Sciatic nerve (tissue), 2 donors: ENCODE measurements at places on chromosomes 16 and 17. TPM values are rescaled to one million over a fixed set of nuclear protein-coding genes. Genes with fewer than 3 reads are reported as not detected.

The HEXIM1 gene
- 39.1 TPM for total RNA-seq

The DPEP1 gene
- not detected for total RNA-seq

The KRTAP9-4 gene
- not detected for total RNA-seq

DNA sequence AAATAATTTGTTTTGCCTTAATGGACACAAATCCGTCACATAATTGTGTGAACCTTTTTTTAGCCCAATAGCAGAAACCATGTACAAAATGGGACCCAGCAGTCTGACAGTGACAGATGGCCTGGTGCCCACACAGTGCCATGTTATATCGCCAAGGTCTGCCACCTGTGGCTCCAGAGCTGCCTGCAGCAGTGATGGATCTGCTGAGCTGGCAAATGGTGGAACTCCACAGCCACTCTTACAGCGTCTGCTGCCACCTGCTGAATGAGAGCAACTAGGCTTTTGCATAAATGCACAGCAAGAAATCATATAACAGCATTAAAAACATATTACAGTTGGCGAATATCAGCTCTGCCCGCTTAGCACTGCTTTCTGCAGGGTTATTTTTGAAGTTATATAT lies 59.4 kb downstream of the NUP93 start:
- DNase-seq, result no peak

DNA sequence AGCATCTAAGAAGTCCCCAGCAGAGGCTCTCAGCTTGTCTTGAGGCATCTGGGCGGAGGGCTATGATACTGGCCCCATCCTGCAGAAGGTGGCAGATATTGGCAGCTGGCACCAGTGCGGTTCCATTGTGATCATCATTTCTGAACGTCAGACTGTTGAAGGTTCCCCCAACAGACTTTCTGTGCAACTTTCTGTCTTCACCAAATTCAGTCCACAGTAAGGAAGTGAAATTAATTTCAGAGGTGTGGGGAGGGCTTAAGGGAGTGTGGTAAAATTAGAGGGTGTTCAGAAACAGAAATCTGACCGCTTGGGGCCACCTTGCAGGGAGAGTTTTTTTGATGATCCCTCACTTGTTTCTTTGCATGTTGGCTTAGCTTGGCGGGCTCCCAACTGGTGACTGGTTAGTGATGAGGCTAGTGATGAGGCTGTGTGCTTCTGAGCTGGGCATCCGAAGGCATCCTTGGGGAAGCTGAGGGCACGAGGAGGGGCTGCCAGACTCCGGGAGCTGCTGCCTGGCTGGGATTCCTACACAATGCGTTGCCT lies at the start of gene CIITA:
TSS of gene CIITA (plus strand) at position 404 of the 543 bp plus-strand sequence. CDS start at position 533, 129 bp downstream.
- peak; percentile 85 for DNase-seq

DNA sequence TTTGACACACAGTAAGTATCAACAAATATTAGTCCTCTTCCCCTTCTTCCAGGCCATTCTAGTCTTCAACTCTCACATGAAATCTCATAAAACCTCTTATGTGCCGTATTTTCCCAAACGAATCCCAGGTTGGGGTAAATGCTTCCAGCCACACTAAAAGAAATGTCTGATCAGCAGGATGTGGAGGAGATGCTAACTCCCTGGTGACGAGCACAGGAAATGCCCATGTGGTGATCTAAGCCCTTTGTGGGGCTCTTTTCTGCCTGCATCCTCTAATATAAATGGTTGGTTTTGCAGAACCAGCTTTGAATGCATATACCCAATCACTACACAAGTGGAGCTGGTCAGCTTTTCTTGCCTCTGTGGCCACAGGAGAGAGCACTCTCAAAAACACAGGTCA lies 498.2 kb upstream of the ERCC4 start:
- DNase-seq, result no peak

DNA sequence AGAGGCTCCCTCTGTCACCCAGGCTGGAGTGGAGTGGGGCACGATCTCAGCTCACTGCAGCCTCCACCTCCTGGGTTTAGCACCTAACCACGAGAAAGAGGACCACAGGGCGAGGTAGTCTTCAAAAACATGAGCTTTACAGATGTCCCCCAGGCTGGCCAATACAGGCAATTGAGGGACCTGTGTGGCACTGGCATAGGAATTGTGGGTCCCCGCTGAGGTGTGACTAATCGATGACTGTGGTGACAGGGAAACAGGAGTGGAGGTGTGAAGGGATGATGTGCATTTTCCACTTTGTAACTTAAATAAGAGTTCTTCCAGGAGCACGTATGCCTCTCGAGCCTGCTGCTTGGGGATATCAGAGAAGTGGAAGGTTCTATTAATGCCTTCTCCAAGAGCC lies 12.6 kb upstream of the ARHGAP17 start:
- DNase-seq, result no peak

DNA sequence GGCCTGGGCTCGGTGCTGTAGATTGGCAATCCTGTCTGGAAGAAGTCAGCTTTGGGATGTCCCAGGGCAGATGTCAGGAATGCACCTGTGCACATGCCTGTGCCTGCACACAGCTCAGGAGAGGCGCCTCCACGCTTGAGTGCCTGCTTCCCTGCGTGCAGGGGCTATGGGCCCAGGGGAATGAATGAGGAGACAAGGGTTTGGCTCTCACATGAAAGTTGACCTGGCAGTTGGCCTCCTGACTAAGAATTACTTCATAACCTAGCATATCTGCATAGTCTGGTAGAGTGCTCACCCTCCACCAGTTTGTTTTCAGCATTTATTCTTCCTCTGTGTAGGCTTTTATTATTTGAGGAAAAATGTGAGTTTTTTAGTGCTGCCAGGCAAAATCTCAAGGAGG lies 50.0 kb downstream of the PLD6 start:
- no peak for DNase-seq

DNA sequence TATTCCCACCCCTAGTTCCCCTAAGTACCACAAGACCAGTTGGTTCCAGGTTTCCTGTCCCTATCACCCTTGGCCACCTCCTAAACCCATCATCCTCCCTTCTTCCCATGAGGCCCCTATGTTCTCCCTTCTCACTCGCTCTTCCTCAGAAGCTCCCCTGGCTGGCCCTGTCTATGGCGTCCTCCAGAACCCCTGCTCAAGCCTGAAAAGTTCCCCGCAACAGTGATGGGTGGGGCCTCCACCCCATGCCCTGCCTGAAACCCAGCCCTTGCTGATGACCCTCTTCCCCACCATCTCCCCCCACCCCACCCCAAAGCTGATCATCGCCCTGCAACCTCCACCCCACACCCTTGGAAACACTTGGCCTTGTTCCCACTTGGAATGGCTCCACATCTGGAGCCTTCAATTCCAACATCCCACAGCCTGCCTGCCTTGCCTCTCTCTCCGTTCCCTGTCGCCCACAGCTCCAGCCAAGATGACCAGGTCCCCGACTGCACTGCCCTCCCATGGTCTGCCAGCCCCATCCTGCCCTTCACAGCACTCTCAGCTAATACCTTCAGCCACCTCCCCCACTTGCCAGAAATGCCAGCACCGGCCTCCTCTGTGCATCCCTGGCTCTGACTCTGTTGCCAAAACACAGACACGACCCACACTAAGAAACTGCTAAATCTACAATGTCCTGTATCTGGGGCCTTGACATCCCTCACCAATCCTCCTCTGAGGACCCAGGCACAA lies 10.5 kb downstream of the OSBPL7 start:
- DNase-seq, result peak; percentile 55

DNA sequence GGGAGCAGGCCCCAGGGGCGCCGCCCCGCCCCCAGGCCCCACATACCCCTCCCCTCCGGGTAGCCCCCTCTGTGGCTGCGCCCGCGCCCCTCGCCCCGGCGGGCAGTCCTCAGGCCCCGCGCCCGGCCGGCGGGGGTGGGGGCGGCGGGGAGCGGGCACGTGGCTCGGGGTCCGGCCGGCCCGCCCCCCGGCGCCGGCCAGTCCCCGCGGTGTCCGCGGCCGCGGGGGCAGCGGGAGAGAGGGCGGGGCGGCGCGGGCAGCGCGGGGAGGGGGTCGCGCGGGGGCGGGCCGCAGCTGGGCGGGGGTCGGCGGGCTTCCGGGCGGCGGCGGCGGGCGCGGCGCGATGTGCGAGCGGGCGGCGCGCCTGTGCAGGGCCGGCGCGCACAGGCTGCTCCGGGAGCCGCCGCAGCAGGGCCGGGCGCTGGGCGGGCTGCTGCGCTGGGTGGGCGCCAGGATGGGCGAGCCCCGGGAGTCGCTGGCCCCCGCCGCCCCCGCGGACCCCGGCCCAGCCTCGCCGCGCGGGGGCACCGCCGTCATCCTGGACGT lies 335 bp downstream of the NECAB2 start:
- DNase-seq, result no peak

DNA sequence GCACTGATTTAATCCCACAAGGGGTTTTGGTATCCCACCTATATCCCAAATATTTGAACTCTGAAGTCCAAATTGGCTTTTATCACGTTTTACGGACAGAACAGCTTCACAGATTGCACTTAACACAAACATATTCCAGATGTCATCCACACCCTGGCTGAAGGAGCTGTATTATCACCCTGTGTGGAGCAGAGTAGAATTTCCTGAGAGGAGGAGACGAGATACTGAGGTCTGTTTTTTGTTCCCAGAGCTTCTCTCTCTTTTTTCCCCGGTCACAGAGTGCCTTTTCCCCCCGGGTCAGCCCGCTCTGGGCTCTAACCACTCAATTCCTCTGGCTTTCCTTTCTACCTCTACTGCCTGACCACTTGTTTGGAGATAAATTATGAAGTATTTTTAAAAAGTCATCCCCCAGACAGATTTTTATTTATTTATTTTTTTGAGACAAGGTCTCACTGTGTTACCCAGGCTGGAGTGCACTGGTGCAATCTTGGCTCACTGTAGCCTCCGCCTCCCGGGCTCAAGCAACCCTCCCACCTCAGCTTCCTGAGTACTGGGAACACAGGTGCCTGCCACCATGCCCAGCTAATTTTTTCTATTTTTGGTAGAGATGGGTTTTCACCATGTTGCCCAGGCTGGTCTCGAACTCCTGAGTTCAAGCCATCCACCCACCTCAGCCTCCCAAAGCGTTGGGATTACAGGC lies 30.7 kb downstream of the DNAH2 start:
- no peak for DNase-seq

DNA sequence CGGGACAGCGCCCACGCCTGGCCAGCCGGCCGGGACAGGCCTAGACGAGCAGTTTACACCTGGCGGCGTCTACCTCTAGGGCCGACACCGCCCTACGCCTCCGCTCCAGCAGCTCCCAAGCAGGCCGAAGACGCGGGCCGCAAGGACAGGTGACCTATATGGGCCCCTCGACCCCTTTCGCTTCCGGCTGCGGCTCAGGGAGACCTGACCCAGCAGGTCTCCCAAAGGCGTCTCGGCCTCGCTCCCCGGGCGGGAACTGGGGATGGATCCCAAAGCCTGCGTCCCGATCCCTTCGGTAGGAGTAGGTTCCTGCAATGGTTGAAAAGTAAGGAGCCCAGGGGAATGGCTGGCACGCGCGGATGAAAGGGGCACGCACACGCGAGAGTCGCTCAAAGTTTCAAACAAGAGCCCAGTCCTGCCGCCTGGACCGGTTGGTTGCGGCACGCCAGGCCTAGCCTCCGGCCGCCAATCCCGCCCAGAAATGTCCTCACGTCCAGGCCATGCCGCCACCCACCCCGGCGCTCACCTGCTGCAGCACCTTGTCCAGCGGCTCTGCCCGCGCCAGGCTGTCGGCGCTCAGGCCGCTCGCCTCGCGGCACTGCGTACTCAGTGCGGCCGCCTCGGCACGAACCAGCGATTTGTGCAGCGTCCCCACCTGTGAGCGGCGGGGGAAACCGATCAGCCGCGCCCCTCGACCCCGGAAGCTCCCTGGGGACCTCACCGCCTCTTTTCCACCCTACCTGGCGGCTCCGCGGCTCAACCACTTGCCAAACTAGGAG lies 630 bp downstream of the ESRP2 start:
- DNase-seq, result no peak

DNA sequence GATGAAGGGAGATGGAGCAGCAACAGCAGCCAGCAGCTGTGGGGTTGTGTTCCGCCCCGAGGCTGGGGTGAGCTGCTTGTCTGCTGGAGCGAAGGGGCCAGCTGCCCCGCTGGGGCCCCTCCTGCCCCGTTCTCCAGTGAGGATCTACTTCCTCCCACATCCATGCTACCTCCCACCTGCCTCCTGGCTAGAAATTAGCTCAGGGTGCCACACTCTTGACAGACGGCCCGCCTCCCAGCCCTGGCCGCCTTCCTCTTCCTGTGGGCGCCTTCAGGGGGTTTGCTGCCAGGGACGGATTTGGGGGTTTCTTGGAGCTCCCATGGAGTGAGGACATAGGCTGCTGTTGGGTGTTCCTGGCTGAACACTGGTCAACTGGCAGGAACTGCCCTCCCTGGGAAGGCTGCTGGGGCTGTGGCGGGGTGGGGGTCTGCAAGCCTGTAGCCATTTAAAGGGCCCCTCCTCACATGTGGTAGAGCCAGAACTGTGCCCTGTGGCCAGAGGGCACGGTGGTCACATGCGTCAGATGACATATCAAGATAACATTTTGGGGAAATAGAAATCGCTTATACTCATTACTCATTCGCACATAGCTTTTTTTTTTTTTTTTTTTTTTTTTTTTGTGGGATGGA lies 13.1 kb downstream of the TBC1D24 start:
- no peak for DNase-seq

GRCh38 chr17:42163113-42163512 lies 8.3 kb upstream of the RAB5C start:
- DNase-seq, result no peak

DNA sequence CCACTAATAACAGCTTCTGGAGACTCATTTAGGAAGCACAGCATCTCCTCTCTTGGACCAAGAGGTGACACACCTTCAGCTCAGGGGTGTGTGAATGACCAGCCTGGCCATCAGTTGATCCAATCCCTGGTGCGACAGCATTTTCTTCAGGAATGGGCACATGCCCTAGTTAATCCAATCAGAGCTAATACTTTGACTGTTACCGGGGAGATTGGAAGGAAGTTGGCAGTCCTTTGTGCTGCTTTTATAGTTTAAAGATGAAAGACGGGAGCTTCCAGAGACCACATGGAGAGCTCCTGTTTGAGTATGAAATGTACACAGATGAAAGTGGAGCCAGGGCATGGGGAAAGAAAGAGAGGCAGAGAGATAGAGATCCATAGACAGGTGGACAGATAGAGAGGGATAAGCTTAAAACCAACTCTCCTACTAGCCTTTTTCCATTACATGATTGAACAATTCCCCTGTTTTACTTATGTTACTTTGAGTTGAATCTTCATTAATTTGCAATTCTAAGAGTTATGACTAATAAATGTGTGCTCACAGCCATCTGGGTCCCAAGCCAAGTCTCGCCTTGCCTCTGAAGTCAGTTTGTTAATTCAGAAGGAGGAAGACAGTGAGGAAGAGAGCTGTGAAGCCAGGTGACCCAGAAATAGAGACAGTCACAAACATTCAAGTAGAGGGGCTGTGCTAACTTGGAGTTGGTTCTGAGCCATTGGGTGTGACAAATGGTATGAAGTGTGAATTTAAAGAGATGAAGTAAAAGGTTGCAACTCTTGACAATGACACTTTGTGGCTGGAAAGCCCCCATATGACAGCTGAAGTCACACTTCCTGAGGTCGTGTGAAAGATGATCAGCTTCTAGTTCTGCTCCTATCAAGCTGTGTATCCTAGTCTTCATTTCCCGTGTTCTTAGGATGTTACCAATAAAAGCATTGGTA lies 120.0 kb upstream of the GOT2 start:
- no peak for DNase-seq
